Effector CD4-positive, alpha-beta T cell (primary cell): ENCODE measurements at places on chromosomes 16 and 17.

- peak; percentile 70 for DNase-seq
Measured at GRCh38 chr17:29180034-29180787, at the start of gene MYO18A. Gene MYO18A, minus strand, starts transcription at chr17:29180398. Its CDS starts 13,458 bp downstream, at chr17:29166940.

GRCh38 chr17:80359422-80360110, 55.4 kb upstream of the ENDOV start:
- no peak for DNase-seq

GRCh38 chr17:39767147-39767546, 29.4 kb downstream of the GRB7 start:
- no peak for DNase-seq

DNA sequence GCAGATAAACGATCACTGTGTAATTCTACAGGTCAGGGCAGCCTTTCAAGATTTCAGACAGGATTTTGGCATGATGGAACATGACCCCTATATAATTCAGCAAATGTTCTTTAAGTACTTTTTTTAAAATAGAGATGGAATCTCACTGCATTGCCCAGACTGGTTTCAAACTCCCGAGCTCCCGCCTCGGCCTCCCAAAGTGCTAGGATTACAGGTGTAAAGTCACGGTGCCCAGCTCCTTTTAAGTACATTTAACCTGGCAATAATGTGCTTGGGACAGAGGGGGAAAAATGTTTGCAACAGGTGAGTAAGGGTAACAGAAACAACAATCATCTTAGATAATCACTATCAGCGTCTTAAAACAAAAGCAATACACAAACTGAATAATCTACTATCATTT, 66.5 kb upstream of the PSMD7 start:
- no peak for DNase-seq

DNA sequence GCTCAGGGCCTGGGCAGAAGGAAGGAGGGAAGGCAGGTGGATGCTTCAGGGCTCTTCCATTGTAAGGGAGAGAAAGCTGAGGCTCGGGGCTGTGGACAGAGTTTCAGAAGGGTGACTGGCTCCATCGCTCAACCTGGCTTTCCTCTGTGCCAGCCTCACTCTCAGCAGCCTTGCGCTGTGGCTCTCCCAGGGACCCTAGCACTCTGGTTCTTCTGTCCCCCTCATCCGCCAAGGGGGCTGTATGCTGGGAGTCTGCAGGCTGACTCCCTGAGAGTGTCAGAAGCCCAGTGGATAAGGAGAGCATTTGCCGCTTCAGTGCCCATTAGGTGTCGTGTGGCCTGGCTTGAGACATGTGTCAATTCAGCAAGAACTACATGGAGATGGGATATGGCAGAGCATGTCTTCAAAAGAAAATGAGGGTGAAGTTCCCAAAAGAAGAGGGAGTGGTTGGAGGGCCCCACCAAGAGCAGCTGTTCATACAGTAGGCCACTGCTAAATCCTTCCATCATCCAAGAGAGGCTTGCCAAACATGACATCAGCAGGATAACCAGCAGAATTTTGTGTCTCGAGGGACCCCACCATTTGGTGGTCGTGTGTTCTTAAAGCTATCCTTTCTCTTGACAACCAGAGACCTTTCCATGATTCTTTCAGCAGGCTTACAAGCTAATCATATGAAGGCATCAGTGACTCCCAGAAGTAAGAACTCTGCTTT, 148.2 kb downstream of the IRX5 start:
- DNase-seq, result no peak

DNA sequence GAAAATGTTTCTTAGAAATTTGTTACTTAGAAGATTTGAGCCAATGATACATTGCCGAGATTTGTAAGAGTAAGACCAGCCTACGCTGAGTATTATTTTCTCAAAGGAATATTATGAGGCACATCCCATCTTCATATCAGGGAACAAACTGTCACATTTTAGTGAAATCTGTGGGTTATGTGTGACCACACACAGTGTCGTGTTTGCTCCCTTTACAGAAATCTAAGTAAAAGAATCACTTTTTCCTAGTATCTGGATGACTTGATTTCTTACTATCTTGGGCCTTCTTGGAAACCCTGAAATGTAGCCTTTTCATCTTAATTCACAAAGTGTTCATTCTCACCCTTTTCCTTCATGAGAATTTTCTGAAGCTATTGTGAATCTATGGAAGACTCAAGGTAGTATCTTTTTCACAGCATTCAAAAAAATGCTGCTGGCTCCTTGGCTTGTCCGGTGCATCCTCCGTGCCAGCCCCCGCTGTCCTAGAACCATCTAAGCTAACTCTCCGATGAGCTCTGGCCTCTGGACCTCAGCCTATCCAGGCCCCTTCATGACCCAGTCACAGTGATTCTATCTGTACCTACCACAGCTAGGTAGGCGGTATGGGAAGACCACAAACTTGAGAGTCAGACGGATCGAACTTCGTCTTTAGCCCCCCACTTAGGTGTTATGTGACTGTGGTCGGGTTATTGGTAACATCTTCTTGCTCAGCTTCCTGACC, 524.3 kb downstream of the MAF start:
- DNase-seq, result no peak

- no peak for DNase-seq
Measured at GRCh38 chr17:65657251-65657828, 95.9 kb upstream of the AXIN2 start.

DNA sequence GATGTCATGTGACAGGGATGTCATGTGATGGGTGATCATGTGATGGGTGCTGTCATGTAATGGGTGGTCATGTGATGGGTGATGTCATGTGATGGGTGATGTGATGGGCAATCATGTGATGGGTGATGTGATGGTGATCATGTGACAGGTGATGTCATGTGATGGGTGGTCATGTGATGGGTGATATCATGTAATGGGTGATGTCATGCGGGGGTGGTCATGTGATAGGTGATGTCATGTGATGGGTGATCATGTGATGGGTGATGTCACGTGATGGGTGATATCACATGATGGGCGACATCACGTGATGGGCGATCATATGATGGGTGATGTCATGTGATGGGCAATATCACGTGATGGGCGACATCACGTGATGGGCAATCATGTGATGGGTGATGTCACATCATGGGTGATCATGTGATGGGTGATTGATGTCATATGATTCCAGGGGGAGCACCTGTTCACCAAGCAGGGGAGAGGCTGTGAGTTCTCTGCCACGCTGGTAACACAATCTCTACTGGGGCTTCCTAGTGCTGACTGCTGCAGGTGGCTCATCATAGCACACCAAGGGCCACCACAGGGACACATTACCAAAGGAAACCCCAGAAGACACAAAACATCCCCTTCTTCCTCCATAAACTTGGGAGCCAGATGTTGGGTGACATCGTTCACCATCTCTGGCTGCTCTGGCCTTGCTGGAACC, 16.5 kb downstream of the CD300LB start:
- no peak for DNase-seq

- no peak for DNase-seq
Measured at GRCh38 chr17:31900877-31901276, 631 bp downstream of the UTP6 start.

GRCh38 chr16:14331020-14331419, 259.9 kb downstream of the MRTFB start:
- DNase-seq, result no peak
